Sigmoid colon (tissue), 7 donors: ENCODE measurements at places on chromosomes 4 and X. TPM values are rescaled to one million over a fixed set of nuclear protein-coding genes. Genes with fewer than 3 reads are reported as not detected.

- DNase-seq: no peak
Observed at GRCh38 chr4:151527699-151528098, 118.7 kb downstream of the FHIP1A start.

DNA sequence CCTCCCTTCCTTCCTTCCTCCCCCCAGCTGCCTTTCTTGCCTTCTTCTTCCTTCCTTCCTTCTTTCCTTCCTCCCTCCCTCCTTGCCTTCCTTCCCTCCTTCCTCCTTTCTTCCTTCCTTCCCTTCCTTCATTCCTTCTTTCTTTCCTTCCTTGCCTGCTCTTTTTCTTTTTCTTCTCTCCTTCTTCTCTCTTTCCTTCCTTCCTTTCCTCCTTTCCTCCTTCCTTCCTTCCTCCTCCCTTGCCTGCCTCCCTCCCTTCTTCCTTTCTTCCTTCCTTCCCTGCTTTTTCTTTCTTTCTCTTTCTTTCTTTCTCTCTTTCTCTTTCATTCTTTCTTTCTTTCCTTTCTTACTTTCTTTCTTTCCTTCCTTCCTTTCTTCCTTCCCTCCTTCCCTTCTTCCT is 49.1 kb downstream of the STK32B start:
- no peak for DNase-seq

DNA sequence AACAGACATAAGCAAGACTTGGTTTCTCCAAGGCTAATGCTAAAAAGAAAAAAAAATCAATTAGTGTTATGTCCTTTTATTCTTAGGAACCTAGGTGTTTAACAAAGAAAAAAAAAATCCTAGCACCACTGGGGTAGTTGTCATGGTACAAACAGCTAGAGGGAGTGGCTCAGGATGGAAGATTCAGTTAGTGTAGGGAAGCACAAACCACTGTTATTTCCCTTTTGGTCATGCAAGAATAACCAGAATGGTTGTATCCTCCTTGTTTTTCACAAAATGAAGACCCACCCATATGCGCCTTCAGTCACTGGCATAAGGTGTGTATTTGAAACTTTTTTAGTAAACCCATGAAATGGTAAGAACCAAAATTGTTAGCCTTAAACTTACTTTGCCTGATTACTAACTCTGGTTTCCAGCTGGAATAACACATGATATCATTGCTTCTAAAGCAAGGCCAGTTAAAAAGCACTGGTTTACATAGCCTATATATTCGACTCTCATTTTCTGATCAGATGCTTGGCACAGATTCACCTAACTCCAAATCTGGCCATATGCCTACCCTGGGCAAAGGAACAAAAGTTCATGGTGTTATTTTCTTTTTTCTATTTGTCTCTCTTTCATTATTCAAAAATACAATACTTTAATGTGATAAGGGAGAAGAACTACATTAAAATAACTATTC is 132.6 kb downstream of the SCFD2 start:
- DNase-seq: no peak

DNA sequence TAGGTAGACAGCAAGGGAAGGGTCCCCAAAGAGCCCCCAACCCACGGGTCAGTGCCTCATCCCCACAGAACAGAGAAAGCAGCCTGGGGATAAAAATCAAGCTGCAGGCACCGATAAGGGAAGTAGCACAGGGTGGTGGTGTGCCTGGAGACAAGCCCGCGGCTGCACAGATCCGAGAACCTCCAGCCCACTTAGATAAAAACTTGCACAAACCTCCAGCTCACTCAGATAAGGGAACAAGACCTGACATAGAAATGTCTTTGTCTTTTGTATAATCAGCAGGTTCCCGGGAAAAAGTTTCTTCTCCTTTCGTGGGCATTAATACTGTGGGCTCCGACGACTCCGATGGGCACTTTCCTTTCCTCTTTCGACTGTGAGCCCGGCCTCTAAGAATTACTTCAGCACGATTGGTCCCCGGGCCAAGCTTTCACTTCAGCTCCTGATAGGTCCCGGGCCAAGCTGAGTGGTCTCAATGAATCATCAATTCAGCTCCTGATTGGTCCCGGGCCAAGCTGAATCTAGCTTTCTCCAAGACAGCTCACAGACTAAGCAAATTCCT is 32.4 kb downstream of the PRDX4 start:
- DNase-seq: no peak

DNA sequence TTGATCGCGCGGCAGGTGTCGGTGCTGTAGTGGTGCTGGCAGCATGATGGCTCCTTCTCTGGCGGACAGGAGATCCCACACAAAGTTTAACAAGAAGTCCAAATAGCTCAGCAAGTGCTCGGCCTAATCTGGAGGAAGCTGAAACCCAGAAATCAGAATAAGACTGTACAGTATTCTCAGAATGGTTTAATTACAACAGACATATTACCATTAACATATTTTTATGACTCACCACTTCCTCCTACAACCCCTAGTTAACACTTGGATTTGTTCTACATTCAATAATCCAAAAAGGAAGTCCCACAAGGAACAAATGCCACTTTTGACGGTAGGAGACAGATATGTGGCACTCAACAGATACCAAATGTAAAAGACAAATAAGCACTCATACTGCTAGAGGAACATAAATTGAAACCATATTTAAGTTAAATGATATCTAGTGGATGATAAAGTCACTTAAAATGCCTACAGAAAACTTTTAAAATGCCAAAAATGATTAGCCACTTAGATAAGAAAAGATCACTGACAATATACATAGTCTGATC is 91.2 kb downstream of the HUWE1 start:
- no peak for DNase-seq

DNA sequence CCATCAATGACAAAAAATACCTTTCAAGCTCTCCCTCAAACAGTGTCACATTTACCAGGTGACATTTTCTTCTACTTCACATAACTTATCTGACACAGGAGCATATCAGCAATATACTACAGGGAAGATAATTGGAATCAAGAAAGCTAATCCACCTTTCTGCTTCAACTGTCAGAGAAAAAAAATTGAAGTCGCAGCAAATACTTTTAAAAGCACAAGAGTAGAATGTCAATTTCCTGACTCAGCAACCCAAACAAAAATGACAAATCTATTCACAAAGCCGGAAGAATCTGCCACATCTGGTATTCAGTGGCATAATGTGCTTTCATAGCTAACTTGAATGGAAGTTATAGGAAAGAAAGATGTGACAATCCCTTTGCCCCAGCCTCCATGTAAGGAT is 36.7 kb downstream of the AGA start:
- no peak for DNase-seq

MAGEE2 gene
- not detected for total RNA-seq

KLHL4 gene
- 0.81 TPM for total RNA-seq

OPHN1 gene
- 7.9 TPM for total RNA-seq
